CD4-positive, alpha-beta T cell treated with Interleukin-4 for 1 hour (primary cell): ENCODE measurements at places on chromosomes 4 and X.

DNA sequence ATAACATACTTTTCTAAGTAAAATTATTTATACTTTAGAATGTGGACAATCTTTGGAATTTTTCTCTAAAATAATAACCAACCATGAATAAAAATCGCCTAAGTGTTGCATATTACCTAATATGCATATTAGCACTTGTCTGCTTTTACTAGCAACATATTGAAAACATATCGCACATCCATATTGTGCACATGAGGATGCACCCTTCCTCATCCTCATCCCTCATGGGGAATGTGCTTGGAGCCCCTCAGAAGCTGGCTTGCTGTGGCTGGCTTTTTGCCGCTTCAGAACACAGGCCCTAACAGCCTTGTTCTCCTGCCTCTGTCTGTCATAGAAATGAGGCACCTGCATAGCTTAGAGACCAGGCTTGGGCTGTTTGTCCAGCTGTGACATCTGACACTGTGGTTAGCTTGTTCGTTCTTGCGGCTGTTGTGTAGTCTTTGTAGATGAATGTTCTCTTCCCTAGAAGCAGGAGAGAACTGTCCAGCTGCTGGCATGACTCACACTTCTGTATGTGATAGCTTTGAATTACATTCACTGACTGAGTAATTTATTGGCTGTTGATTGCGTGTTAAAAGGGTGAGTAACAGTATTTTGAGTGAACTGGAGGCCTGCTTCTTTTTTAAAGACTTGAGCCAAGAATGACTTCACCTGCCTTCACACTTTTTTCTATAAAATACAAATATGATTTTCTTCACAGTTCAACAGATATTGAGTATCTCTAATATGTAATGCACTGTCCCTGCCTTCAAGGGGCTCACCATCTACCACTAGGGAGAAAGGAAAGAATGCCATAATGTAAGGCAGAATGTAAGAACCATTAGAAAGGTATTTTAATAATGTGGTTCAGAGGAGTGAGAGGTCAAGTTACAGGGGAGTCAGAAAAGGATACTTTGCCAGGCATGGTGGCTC lies 81.9 kb downstream of the HMGB2 start:
- DNase-seq: no peak

- no peak for DNase-seq
Measured at GRCh38 chr4:78517050-78517652, 34.4 kb upstream of the ANXA3 start.

- DNase-seq: no peak
Measured at GRCh38 chrX:47129899-47130358, 14.6 kb downstream of the NDUFB11 start.

DNA sequence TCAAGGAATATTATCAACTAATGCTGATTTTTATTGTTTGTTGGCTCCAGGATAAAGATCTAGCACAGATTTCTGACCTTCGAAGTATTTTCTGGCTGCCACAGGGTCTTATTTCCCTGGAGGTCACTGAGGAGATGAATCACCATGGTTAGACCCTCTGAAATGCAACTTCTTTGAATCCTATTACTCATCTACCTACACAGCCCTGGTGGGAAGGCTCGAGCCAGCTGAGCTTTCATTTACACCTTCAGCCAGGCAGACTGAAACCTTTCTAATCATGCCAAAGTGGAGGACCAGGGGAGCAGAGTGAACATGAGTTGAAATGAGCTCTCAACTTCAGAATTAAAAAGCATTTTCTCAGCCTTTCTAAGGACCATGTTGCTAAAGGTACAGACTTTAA lies 130.5 kb downstream of the SMIM20 start:
- DNase-seq: no peak

- DNase-seq: no peak
Measured at GRCh38 chrX:14030174-14030530, 460 bp upstream of the GEMIN8 start.
